ENCODE measurements at places on chromosomes 4 and X. TPM values are rescaled to one million over a fixed set of nuclear protein-coding genes. Genes with fewer than 3 reads are reported as not detected.

EPHA5 gene
- not detected for total RNA-seq

IGSF1 gene
- not detected for total RNA-seq

PAK3 gene
- not detected for total RNA-seq

TLL1 gene
- total RNA-seq, result not detected

TMEM164 gene
- 15.3 TPM for total RNA-seq

MYOZ2 gene
- not detected for total RNA-seq

CFAP99 gene
- total RNA-seq, result not detected

XKRX gene
- total RNA-seq, result 1.8 TPM

CCNB3 gene
- total RNA-seq, result 0.16 TPM

RAB33A gene
- 16.7 TPM for total RNA-seq

GRCh38 chr4:176001151-176002006 is 64.3 kb upstream of the WDR17 start:
- H3K27me3 ChIP-seq, result peaks cover 31% of the 10 kb centered on the region
- no peak for DNase-seq
- no peak overlapping the region for H3K27ac ChIP-seq

GRCh38 chr4:101254776-101255175 is 92.5 kb downstream of the PPP3CA start:
- no peak for DNase-seq
- H3K4me3 ChIP-seq, result no peak overlapping the region
- H3K27me3 ChIP-seq, result no peaks in the 10 kb centered on the region
- H3K4me1 ChIP-seq, result peaks cover 58% of the 10 kb centered on the region

- no peaks in the 10 kb centered on the region for H3K4me1 ChIP-seq
- no peak for DNase-seq
- no peaks in the 10 kb centered on the region for H3K36me3 ChIP-seq
- no peak overlapping the region for H3K4me3 ChIP-seq
These were observed 151.3 kb upstream of the FAM47C start for GRCh38 chrX:36856849-36857248.

DNA sequence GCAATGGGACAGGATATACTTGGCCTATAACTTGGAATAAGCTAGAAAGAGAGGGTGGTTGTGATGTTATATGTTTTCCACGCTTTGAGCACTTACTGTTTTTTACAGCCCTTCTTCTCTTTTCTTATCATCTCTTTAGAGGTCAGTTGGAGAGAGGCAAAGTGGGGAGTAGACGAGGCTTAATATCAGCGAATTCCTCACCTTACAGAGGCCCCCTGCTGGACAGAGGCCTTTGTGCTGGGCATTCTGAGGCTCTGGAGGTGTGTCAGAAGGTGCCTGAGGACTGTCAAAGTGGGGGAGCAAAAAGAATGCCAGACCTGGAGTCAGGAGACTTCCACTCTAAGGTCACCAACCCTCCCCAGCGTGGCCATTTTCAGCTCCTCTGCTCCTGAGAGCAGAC is 42.5 kb downstream of the MAMLD1 start:
- peaks cover 7% of the 10 kb centered on the region for H3K4me1 ChIP-seq
- H3K27ac ChIP-seq, result no peak overlapping the region
- no peak overlapping the region for H3K4me3 ChIP-seq
- H3K27me3 ChIP-seq, result no peaks in the 10 kb centered on the region
- H3K36me3 ChIP-seq, result no peaks in the 10 kb centered on the region

DNA sequence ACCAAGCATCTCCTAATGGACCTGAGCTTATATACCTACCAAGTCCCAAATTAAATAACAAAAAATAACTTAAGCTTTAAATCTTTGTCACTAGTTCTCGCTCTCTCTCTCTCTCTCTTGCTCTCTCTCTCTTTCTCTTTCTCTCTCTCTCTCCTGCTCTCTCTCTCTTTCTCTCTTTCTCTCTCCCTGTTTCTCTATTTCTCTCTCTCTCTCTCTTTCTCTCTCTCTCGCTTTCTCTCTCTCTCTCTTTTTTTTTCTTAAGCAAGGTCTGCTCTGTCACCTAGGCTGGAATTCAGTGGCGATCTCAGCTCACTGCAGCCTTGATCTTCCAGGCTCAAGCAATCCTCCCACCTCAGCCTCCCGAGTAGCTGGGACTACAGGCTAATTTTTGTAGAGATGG is 266.6 kb downstream of the BANK1 start:
- H3K4me1 ChIP-seq, result no peaks in the 10 kb centered on the region
- DNase-seq, result no peak
- H3K27ac ChIP-seq, result no peak overlapping the region
- H3K36me3 ChIP-seq, result no peaks in the 10 kb centered on the region
- no peak overlapping the region for H3K4me3 ChIP-seq

DNA sequence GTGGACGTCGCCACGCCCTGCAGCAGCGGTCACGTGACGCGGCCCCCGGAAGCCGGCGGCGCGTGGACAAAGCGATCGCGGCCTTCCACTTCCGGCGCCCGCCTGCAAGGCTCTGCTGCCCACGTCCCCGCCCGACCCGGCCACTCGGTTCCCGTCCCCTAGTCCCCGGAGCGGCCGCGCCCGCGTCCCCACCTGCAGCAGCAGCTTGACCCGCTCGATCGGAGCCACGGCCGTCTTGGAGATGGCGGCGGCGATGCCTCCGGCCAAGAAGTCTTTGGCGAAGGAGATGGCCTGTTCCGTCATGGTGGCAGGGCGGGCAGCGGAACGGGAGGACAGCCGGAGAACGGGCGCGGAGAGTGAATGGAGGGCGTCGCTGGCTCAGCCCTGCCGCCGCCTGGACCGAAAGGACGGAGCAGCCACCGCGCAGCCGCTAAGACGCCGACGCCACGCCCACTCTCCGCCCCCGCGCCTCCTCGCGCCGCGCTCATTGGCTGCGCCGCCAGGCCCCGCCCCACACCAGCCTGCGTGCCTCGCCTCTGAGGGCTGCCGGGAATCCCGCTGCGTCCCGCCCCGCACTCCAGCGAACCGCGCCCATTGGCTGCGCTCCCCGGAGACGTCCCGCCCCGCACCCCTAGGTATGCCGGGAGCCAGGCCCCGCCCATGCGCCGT is at the start of gene SLC25A6:
Gene SLC25A6 (minus strand): TSS at position 407 of the 669 bp plus-strand sequence. CDS start 104 bp downstream, at position 303.
- H3K27me3 ChIP-seq, result no peaks in the 10 kb centered on the region
- peak within 1 kb of the TSS; percentile 88 for H3K4me3 ChIP-seq
- peak within 1 kb of the TSS; percentile 83 for H3K27ac ChIP-seq
- peaks cover 62% of the 10 kb centered on the region for H3K4me1 ChIP-seq
- H3K36me3 ChIP-seq, result peaks cover 60% of the 10 kb centered on the region

- no peaks in the 10 kb centered on the region for H3K27me3 ChIP-seq
- H3K4me1 ChIP-seq, result peaks cover 7% of the 10 kb centered on the region
- no peaks in the 10 kb centered on the region for H3K36me3 ChIP-seq
- peak overlapping the region; percentile 0 for H3K4me3 ChIP-seq
- DNase-seq, result no peak
These were observed 99.7 kb upstream of the SLC7A11 start for GRCh38 chr4:138341739-138342415.

DNA sequence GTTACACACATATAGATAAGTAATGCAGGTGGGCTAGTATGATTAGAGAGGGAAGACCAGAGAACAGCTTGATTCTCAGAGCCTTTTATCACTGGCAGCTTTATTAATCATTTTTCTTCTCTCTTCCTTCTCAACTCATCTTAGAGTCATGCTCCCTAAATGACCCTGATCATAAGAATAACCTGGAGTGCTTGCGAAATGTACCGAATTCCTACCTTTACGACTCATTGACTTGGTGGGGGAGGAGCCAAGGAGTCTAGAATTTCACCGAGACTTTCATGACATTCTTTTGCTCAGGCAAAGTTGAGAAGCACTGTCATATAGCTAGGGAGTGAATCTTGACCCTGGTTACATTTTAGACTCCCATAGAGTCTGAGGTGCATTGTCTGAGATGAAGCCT is 298.9 kb upstream of the PUDP start:
- no peaks in the 10 kb centered on the region for H3K36me3 ChIP-seq
- no peak for DNase-seq
- H3K27me3 ChIP-seq, result no peaks in the 10 kb centered on the region
